Endothelial cell (in vitro differentiated cells): ENCODE measurements at places on chromosomes 4 and X. TPM values are rescaled to one million over a fixed set of nuclear protein-coding genes. Genes with fewer than 3 reads are reported as not detected.

DNA sequence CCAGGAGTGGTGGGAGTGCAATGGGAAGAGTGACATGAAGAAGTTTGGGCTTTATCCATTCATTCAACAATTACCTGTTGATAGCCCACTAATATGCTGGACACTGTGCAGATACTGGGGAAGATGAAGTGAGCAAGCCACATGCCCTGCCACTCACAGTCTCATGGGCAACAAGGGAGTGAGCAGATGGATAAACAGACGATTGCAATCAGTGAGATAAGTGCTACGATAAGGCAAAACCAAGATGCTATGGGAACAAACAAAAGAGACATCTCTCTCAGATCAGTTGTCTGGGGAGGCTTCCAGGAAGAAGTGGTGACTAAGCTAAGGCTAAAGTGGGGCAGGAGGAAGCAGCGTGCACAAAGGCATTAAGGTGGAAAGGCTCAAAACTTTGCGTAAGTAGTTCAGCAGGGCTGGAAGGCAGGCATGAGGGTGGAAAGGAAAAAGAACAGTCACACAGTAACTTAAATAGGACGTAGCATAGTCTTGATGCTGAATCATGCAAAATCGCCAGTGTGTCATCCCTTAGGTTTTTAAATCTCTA is 31.7 kb downstream of the GAB3 start:
- H3K27ac ChIP-seq: peak overlapping the region; percentile 14
- no peak for DNase-seq
- H3K36me3 ChIP-seq: no peaks in the 10 kb centered on the region
- peak overlapping the region; percentile 19 for H3K4me3 ChIP-seq
- peaks cover 16% of the 10 kb centered on the region for H3K4me1 ChIP-seq

GRCh38 chr4:24209131-24209530 is 319.3 kb upstream of the PPARGC1A start:
- no peak for DNase-seq
- no peak overlapping the region for H3K4me3 ChIP-seq
- H3K4me1 ChIP-seq: no peaks in the 10 kb centered on the region
- no peaks in the 10 kb centered on the region for H3K36me3 ChIP-seq
- H3K27ac ChIP-seq: no peak overlapping the region

The TMEM47 gene
- total RNA-seq: 1.6 TPM

GRCh38 chrX:103467887-103468286 is 51.4 kb downstream of the RAB40A start:
- peaks cover 6% of the 10 kb centered on the region for H3K4me1 ChIP-seq
- H3K36me3 ChIP-seq: no peaks in the 10 kb centered on the region
- H3K27ac ChIP-seq: no peak overlapping the region
- no peak for DNase-seq
- H3K4me3 ChIP-seq: no peak overlapping the region

GRCh38 chrX:76159453-76159852 is 13.4 kb upstream of the PBDC1 start:
- no peaks in the 10 kb centered on the region for H3K36me3 ChIP-seq
- no peaks in the 10 kb centered on the region for H3K4me1 ChIP-seq
- H3K27me3 ChIP-seq: no peaks in the 10 kb centered on the region

The TMPRSS11F gene
- total RNA-seq: not detected

The ZNF185 gene
- total RNA-seq: 2.1 TPM
